Stimulated activated CD4-positive, alpha-beta T cell treated with anti-CD3 and anti-CD28 coated beads, Interleukin-12 subunit alpha, Interleukin-12 subunit beta, amount 100 ng/mL, for 48 hours (primary cell): ENCODE measurements at places on chromosomes 6 and 20.

DNA sequence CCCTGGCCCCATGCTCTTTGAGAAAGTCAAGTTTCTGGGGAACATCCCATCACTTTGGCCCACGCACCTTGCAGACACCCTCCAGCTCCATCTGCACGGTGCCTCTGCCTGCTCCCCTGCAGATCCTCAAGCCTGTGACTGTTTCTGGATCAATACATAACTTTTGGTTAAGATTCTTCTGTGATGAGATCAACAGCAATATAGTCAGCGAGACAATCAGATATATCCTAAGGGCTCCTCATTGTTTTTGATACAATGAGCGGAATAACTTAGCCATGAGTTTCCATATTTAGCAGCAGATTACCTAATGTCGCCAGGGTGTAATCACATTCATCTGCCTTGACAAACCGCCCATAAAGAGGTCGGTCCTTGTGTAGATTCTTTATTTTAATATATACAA is 109.3 kb upstream of the MTHFD1L start:
- DNase-seq: no peak

GRCh38 chr6:73388433-73388799 is 6.2 kb upstream of the DDX43 start:
- DNase-seq: no peak

GRCh38 chr20:35116258-35116657 is 23.7 kb upstream of the TRPC4AP start:
- no peak for DNase-seq

DNA sequence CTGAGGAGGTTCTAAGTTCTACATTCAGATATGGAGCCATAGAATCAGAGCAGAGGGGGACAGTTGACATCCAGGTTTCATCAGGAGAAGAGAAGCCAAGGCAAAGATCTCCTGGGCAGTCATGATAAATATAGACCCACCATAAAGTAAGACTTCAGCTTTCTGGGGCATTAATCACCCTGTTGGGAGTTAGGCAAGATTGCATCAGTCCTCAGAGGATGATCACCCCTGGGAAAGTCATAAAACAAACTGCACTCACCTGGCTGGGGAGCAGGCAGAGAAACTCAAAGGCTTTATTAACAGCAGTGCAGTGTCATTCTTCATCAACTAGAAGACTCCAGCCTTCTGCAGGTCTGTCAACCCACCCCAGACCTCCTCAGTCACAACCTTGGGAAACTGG is 301.3 kb upstream of the JARID2 start:
- DNase-seq: no peak

DNA sequence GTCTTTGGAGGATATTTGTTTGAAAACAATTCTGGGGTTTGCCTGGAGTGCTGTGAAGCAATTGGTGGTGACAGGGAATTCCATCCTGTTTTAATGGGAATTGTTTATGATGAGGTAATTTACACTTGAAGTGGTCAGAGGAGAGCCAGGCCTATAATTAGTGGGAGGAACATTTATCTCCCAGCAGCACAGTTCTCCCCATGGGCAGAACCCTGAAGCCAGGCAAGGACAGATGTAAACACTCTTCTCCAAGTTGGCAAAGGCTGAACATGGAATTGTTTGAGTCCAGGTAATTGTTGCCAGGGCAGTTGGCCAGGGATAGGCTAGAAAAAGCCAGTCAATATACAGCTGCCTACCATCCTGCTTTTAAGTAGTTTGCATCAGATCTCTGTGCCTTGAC is 789.7 kb downstream of the FRK start:
- no peak for DNase-seq

GRCh38 chr20:49281059-49281912 is 3.4 kb upstream of the ZNFX1 start:
- DNase-seq: peak; percentile 10

GRCh38 chr6:76706631-76707030 is 634.2 kb upstream of the IMPG1 start:
- no peak for DNase-seq

DNA sequence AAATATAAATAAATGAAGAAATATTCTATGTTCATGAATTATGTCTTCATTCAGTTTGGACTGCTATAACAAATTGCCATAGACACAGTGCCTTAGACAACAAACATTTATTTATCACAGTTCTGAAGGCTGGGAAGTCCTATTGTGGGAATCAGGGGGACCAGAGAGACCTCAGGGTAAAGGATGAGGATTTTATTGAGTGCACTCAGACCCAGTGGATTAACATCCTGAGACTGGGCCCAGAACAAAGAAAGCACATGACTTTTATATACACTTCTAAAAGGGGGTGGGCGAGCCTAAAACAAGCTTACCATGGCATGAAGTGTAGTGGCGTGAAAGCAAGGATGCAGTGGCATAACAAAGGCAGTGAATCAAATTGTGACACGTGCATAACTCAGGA is 26.9 kb upstream of the CBLN4 start:
- no peak for DNase-seq

DNA sequence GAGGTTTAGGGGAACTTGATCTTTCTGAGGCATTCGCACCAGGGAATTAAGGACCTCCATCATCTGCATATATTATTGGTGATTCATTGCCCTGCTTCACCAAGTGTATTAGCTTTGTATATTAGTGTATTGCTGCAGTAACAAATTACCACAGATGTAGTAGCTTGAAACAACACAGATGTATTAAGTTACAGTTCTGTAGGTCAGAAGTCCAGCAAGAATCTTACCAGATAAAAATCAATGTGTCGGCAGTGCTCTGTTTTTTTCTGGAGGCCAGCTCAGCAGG is 65.8 kb downstream of the HMGN3 start:
- no peak for DNase-seq
